ENCODE measurements at places on chromosomes 11 and 22.

DNA sequence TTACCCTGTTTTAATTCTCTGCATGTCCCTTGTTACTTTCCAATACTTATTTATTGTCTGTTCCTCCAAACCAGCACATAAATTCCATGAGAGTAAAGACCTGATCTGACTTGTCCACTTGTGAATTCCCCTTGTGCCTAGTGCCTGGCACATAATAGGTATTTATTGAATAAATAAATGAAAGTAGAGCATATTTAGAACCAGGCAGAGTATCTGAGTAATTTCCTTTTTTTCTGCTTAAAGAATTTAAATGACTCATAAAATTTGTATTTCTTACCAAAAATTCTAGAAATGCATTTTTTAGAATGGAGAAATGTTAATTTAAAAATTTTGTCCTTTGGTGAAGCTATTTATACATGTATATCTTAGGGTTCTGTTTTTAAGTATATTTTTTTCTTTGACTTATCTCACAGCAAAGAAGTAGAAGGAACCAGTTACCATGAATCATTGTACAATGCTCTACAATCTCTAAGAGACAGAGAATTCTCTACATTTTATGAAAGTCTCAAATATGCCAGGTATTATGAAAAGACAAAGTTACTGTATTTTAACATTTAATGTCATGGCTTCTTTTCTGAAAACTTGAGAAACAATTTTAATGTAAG is 96.8 kb downstream of the ATM start:
- no peak for DNase-seq

DNA sequence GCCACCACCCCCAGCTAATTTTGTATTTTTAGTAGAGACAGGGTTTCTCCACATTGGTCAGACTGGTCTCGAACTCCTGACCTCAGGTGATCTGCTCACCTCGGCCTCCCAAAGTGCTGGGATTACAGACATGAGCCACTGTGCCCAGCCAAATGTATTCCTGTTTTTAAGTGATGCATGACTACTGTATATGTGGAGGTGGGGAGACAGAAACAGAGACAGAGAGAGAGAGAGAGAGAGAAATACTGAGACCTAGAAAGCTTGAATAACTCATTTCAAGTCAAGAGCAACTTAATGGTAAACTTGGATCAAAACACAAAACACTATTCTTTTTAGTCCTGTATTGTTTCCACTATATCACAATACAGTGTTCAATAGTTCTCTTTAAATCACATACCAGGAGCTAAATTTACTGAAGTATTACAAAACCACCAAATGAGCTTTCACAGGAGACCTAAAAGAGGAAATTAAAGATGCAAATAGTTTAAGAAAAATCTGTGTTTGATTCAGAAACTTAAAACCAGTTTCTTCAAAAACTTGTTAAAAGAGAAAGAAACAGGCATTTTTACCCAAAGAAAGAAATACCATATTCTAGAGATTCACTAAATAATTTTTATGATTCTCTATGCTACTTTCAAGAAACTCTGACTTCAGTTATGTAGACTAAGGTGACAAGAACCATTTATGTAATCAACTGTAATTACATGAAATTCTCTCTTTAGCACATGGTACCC is 188.7 kb downstream of the ETS1 start:
- DNase-seq, result no peak

DNA sequence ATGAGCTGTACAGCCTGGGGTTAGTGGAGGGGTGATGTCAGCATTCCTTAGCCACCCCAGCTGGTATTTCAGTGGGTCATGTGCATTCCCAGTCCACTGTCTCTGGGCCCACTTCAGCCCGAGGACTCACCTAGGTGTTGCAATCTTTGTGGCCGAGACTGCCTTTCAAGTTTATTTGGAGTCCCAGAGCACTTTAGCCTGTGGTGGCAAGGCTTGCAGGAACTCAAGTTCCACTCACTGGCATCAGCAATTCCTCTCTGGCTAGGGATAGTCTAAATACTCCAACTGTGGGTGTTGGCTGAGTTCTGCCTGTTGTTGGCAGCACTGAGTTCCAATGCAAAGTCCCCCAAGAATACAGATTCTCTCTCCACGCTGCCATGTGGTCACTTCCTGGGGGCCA is 191.6 kb upstream of the PGR start:
- DNase-seq, result no peak

DNA sequence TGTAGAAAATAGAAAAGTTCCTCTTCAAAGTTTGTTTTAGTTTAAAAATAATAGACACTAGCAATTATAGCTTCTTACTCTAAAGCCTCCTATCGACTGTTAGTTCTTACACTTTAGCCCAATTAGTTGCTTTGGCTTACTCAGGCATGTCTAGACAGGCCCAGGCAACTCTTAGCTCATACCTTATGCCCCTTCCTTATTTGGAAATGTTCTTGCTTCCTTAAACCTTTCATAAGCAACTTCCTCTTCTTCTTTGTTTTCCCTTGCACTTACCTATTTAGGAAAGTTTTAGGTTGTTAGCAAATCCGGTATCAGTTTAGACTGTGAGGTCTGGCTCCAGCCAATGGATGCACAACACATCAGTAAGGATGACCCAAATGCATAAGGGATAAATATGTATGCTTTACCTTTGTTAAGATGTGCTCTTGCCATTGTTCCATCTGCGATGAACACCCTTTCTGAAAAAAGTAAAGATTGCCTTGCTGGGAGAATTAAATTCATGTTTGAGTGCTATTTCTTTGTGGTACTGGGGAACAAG is 1277.5 kb upstream of the CNTN5 start:
- DNase-seq, result no peak

DNA sequence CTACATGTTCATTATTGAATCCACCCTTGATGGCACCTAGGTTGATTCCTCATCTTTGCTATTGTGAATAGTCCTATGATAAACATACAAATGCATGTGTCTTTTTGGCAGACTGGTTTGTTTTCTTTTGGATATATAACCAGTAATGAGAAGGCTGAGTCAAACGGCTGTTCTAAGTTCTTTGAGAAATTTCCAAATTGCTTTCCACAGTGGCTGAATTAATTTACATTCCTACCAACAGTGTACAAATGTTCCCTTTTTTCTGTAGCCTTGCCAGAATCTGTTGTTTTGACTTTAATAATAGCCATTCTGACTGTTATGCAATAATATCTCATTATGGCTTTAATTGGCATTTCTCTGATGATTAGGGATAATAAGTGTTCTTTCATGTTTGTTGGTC is 184.9 kb downstream of the CASP12 start:
- DNase-seq, result no peak

DNA sequence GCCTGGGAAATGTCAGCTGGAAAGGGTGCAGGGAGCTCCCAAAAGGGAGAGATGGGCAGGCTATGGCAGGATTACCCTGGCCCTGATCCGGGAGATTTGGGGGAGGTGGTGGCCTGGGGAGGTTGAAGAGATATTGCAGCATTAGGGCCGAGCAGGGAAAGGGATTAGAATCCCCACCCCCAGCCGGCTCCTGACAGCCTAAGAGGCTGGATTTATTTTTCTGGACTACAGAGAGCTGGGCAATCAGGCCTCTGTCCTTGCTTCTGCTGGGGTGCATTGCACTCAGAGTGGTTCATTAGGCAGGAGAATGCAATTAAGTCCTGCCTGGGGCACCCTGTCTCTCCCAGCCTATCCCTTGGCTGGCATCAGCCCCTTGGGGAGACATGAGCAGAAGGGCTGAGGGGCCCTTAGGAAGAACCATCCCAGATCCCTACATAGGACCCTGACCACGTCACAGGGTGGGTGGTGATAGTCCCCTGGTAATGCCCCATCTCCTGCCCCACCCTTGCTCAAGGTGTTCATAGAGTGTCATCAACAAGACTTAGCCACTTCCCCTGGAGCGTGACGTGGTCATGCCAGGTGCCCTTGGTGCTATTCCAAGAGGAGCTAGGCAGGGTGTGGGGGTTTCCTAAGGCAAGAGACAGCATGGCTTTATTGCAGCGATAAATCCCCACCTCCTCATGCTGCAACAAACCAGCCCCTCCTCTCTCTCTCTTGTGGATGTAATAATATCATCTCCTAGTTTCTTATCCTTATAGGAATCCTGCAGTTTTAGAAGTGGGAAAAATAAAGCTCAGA is 38.4 kb upstream of the KLHL35 start:
- DNase-seq, result no peak

GRCh38 chr11:97703851-97704250 is 1314.0 kb downstream of the JRKL start:
- DNase-seq, result no peak

DNA sequence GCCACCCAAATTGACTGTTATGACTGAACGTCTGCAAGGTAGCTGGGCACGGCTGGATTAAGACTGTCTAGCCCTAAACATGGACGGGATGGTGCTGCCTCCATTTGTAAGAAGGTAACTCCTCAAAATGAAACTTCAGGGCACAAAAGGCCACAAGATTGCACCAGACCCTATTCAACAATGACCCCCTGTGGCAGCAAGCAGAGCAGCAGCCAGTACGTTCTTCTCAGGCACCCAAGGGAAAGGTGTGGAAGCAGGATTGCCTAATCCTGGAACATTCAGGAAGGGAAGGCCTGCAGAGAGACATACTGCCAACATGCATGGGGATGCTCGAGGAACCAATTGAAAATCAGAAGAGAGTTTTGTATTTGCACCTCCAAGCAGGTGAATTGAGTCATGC is 4.5 kb upstream of the TBX10 start:
- DNase-seq, result no peak

DNA sequence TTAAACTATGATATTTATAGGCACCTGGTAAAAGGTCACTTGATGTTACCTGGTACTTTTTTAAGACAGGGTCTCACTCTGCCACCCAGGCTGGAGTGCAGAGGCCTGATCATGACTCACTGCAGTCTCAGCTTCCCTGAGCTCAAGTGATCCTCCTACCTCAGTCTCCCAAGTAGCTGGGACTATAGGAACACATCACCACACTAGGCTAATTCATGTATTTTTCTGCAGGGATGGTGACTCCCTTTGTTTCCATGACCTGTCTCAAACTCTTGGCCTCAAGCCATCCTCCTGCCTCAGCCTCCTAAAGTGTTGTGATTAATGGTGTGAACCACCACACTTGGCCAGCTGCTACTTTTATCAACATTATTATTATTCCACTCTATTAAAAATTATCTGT is 47.6 kb downstream of the OR4C45 start:
- no peak for DNase-seq

DNA sequence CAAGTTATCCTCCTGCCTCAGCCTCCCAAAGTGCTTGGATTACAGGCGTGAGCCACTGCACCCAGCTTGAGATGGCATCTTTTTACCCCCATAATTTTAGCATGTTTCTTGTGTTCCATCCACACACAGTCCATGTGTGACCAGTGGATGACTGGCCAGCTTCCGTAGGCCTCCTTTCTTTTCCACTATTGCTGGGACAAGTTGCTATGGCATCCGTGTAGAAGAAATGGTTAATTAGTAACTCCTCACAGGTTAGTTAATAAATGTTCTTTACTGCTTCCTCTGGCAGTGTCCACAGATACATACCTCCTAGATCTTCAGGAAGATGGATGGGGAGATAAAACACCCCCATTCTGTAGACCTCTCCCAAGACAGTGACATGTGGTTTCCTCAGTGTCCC is 154.3 kb upstream of the RASSF10 start:
- no peak for DNase-seq

DNA sequence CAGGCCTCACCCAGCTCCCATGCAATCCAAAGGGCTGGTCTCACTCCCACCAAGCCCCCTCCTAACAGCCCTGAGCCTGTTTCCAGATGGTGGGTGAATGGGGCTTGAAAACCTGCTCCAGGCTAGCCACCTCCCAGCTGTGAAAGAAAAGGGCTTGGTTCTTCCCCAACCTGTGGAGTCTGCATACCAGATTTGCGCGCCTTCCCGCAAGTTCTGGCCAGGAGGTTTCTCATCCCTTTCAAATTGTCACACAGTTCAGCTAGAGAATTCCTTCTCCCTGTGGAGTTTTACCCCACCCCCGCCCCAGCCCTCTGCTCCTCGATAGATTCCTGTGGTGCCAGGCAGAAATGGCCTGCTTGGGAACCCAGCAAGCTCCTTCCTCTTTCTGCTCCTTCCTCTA is 734.6 kb upstream of the FAT3 start:
- DNase-seq, result no peak

GRCh38 chr22:43553451-43554258 is 141.8 kb downstream of the MPPED1 start:
- DNase-seq, result no peak

DNA sequence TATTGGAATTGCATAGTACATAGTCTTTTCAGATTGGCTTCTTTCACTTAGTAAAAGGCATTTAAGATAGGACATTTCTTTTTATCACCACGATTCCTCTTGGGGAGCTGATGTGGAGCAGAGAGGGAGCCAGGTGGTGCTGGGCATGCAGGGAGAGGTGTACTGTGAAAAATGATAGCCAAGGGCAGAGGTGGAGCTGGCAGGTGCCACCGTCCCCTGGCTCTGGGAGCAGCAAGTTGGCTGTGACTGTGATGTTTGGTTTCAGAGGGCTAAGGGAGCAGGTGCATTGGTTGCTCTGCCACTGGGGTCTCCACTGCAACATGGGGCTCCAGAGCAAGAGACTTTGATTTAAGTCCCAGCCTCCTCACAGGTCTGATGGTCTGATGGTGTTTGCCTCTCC is 16.5 kb downstream of the SGSM1 start:
- no peak for DNase-seq

- no peak for DNase-seq
These were observed 6.2 kb upstream of the MAPK1 start for GRCh38 chr22:21873619-21874018.

GRCh38 chr11:107713009-107713408 is 1.2 kb upstream of the SLN start:
- DNase-seq, result no peak

- DNase-seq, result no peak
These were observed 82.0 kb downstream of the KIRREL3 start for GRCh38 chr11:126918556-126918955.

- no peak for DNase-seq
These were observed 9.5 kb upstream of the RIC3 start for GRCh38 chr11:8178297-8178696.

- no peak for DNase-seq
These were observed 53.5 kb downstream of the COMMD9 start for GRCh38 chr11:36235750-36236149.

- DNase-seq, result peak; percentile 80
These were observed at the start of gene TMEM184B for GRCh38 chr22:38272373-38273134. Gene TMEM184B, minus strand, starts transcription at chr22:38273010. Its CDS starts 25,049 bp downstream, at chr22:38247961.

GRCh38 chr11:72833811-72834493 is 19.7 kb downstream of the ATG16L2 start:
- DNase-seq, result no peak

DNA sequence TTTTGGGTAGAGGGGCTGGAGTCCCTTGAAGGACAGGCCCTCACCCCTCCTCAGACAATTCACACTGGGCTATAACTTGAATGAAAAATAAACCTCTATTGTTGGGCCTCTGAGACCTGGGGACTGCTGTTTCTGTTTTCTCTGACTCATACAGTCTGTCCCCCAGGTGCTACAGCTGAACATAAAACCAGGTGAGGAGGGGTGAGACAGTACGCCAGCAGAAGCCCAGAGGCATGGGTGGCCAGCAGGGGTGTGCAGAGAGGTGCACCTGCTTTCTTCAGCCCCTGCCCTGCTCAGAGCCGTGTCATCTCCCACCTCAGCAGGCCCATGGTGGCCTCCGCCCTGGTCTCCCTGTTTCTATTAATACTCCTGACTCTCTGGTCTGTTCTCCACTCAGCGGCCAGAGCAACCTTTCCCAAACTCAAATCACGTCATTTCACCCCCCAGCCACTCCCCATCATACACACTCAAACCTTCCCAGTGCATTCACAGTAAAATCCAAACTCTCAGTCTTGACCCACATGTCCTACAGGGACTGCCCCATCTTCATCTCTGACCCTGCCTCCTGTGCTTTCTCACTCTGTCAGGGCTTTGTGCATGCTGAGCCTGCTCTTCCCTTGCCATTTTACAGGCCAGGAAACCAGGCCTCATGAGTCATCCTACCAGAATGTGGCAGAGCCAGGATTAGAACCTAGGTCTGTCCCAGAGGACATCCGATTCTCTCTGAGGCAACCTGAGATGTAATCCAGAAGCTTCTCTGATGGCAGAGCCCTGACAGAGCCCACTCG is 5.4 kb upstream of the IL2RB start:
- no peak for DNase-seq
